Stimulated activated CD4-positive, alpha-beta T cell treated with anti-CD3 and anti-CD28 coated beads, Interleukin-4, amount 100 ng/mL, for 1 hour (primary cell): ENCODE measurements at places on chromosomes 1 and 21.
A peak's percentile ranks its signal among the peaks of the same experiment; 100 is the strongest.

GRCh38 chr1:6419397-6419803 is 319 bp downstream of the HES2 start:
- no peak for DNase-seq

GRCh38 chr21:34129039-34129891 is 55.9 kb downstream of the MRPS6 start:
- DNase-seq, result peak; percentile 61

GRCh38 chr1:201354151-201354900 is 23.2 kb downstream of the TNNT2 start:
- no peak for DNase-seq

DNA sequence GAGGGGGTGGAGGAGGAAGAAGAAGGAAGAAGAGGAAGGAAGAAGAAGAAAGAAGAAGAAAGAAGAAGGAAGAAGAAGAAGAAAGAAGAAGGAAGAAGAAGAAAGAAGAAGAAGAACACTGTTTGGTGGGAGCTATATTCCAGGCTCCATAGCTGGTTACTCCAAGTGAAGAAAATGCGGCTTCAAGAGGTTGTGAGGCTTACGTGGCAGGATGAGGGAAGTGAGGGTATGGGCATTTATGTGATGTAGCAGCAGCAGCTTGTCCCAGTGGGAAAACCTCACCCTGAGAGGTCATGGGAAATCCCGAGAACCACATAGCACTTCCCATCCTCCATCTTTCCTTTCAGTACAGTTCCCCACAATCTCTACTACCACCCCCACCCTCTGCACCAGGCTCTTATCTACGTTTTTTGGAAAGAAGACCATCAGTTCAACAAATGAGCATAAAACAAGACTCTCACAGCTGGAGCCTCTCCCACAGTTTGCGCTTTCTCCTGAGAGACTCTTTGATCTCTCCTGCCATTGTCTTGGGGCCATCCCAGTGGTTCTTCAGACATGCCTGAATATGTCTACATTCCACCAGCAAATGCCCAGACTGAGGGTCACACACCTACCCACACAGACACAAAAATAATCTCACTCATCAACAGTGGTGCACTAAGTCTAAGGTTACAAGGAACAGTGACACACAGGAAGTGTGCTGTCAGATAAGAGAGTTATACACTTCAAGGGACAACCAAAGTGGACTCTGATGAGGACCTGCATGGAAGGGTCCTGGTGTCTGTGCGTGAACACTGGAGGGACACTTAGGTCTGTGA is 77.9 kb upstream of the KCNJ15 start:
- DNase-seq, result no peak
